ENCODE measurements at places on chromosomes 5 and 9.

GRCh38 chr9:80491086-80491696, 919.4 kb downstream of the TLE4 start:
- DNase-seq = no peak

DNA sequence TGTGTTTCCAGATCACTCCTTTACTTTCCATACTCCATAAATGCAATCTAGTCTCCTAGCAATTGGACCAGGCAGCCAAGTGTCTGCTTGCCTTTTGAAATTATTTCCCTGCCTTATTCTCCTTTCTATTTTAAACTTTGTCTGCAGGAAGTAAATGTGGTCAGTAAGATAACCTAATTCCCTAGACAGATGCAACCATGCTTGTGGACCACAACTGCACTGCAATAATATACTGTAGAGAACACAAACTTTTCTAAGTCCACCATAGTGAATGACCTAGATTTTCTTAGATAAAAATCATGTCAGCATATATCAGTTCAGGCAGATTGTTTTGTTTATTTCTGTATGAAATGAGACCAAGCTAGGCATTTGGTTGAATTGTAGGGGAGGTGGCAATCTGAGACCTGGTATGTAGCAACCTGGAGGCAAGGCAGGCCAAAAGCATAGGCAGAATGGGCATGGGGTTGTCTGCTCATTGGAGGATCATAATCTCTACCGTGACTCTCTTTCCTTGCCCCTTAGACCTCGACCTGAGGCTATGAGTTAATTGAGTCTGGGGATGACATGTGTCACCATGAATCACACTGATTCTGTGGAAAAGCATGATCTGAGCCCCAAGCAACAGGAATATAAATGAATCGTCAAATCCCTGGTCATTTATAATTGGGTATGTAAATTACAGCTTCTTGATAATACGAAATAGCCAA, 20.7 kb downstream of the ACTL7B start:
- DNase-seq = peak; percentile 36

GRCh38 chr5:106154280-106154716, 1516.4 kb downstream of the EFNA5 start:
- no peak for DNase-seq

DNA sequence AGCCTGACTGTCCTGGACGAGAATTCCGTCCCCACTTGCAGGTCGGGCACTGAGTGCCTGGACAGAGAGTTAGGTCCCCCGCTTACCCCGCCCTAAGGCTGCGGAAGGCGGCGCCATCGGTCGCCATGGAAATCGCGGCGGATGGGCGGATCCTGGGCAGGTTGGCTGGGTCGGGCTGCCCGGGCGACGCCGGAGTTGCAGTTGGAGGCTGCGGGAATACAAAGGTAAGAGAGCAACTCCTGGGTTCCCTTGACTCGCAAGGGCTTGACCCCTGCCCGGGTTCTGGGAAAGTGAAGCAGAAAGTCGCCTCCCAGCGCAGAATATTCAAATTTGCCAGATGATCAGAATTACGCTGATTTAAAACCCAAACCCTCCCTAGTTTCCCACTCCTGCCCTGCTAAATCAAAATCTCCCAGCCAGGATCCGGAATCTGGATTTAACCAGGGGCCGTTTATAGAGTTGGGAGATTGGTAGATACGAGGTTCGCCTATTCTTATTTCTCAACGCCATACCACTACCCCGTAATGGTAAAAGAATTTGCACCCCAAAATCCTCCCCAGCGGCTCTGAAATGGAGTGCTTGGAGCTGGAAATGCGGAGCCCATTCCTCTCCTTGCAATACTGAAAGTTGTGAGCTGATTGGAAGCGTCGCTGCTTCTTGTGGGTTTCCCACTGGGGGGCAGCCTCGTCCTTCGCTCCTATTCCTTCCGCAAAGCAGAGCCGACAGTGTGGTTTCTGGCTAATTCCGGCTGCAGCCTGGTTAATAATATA, 156.4 kb upstream of the RASEF start:
- DNase-seq = peak; percentile 75

GRCh38 chr5:188488-189481, 2.5 kb upstream of the LRRC14B start:
- peak; percentile 79 for DNase-seq

- no peak for DNase-seq
These were observed 77.4 kb downstream of the KIAA0825 start for GRCh38 chr5:94540856-94541494.

- no peak for DNase-seq
These were observed 178.4 kb downstream of the FAM114A2 start for GRCh38 chr5:153860195-153860886.

GRCh38 chr5:124056326-124056990, 544.5 kb downstream of the CSNK1G3 start:
- no peak for DNase-seq

DNA sequence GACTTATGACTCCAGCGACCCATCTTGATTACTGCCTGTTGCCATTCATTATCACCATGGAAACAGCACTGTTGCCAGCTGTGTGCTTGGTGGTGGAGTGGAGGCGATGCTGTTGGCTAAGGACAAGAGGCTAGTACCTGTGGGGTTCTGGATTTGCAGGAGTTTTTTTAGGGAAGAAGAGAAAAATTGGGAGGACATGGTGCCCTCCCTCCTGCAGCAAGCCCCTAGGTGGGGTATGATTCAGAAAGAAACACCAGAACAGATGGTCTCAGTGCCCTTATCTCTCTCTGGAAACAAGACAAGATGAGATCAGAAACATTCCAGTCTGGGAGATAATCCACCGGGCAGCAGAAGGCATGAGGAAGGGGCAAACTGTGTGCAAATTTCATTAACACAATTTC, 87.8 kb upstream of the TLR4 start:
- DNase-seq = no peak

DNA sequence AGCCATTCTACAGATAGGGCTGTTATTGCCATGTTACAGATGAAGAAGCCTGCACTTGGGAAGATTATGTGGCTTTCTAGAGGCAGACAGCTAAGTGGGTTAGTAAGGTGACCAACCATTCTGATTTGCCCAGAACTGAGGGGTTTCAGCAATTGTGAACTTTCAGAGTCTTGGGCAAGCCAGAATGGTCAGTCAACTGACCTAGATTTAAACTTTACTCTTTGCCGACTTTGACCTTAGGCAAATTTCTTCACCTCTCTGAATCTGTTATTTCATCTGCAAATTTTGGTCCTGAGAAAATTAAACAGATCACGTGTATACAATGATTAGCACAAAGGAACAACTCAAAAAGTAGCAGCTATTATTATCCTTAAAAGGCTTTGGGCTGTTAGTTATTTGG, 20.4 kb upstream of the TNFSF8 start:
- DNase-seq = no peak

DNA sequence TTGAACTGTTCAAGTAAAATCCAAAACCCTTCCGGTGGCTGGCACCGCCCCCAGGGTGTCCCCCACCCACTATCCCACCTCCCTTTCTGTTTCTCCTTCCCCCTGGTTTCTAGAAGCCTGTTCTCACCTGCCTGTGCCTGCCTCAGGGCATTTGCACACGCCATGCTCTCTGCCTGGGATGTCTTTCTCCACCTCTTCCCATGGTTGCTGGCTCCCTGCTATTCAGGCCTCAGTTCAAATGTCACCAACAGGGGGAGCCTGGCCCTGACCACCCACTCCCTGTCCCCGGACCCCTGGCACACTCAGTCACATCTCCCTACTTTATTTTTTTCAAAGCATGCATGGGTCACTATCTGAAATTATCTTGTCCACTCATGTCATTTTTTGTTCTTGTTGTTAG, 39.9 kb upstream of the EEIG1 start:
- DNase-seq = no peak

GRCh38 chr5:13081116-13081515, 863.4 kb downstream of the DNAH5 start:
- DNase-seq = no peak

- DNase-seq = peak; percentile 82
These were observed 516.6 kb downstream of the RAB3C start for GRCh38 chr5:59099270-59099994.

GRCh38 chr9:76894198-76894597, 11.7 kb downstream of the PRUNE2 start:
- no peak for DNase-seq

- DNase-seq = no peak
These were observed 101.5 kb downstream of the TAF11L14 start for GRCh38 chr5:17735761-17736160.

DNA sequence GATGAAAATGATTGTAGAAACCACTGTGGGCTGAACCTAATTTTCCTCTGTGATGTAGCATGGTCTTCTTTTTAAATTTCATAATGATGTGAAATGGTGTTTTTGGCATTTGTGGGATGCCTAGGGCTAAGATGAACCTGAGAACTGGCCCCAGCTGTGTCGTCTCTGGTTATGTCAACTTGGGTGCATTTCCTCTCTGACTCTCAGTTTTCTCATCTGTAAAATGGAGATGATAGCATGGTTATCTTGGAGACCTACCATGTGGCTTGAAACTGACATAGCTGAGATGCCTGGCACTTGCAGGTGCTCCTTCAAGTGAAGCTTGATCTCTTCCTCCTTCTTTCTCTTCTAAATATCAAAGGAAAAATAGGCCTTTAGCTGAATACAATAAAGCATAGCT, 77.8 kb downstream of the BOD1 start:
- DNase-seq = no peak

DNA sequence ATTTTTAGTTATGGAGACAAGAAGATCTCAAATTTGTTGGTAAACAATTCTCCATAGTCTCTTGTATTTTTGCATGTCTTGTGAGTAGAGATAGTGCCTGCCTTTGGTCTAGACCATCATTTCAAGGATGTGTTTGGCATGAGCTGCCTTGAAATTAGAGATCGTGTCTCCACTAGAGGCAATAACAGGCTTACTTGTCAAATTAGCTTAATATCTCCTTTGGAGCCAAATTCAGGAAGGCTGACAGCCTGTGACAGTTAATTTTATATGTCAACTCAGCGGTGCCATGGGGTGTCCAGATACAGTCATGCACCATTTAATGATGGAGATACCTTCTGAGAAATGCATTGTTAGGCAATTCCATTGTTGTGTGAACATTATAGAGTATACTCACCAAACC, 24.8 kb upstream of the PRDM9 start:
- no peak for DNase-seq

GRCh38 chr9:613771-614347, 227.6 kb upstream of the DMRT1 start:
- DNase-seq = peak; percentile 88

DNA sequence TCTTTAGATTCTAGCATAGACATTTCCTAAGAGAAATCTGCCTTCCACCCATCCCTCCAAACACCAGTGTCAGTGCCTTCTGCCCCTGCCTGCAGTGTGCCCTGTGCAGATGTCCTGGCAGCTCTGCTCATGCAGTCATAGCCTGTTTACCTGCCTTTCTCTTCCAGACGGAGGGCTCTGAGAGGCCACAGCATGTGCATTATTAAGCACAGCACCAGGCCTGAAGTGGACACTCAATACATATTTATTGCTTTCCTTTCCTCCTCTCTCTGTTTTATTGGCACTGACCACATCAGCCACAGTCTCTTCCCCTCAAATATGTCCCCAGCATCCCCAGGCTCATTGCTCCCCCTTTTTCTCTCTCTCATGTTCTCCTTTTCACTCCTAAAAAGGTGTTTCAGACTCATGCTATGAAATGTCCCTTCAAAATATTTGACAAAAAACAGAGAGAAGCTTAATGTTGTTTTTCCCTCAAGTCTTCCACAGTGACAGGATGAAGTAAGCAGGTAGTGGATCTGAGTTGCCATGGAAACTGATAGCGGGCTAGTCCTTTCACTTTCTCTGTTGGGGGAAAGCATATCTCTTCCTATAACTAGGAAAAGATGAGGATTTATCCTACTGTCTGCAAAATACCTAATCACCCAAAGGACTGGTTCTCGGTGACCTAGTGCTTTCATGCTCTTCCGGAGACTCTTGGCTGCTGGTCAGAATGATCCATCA, 100.9 kb downstream of the ATP10B start:
- no peak for DNase-seq

- no peak for DNase-seq
These were observed 74.7 kb upstream of the ANXA1 start for GRCh38 chr9:73076970-73077369.

GRCh38 chr9:33225319-33226147, 14.4 kb upstream of the SPINK4 start:
- DNase-seq = peak; percentile 79

DNA sequence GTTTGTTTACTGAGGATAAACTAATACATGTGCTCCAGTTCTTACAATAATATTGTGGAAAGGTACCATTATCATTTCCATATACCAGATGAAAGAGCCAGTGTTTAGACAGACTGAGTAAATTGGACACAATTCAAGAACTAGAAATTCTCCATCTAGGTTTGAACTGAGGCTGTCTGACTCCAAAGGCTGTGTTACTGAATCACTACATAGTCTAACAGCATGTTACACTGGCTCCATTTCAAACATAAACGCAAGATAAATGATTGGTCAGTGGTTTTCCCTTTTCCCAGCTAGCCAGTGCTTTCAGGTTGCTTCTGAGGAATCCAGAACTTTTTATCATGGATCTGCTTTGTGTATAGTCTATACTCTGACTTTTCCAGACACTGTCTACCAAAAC, 8.1 kb downstream of the SPDL1 start:
- DNase-seq = peak; percentile 69

DNA sequence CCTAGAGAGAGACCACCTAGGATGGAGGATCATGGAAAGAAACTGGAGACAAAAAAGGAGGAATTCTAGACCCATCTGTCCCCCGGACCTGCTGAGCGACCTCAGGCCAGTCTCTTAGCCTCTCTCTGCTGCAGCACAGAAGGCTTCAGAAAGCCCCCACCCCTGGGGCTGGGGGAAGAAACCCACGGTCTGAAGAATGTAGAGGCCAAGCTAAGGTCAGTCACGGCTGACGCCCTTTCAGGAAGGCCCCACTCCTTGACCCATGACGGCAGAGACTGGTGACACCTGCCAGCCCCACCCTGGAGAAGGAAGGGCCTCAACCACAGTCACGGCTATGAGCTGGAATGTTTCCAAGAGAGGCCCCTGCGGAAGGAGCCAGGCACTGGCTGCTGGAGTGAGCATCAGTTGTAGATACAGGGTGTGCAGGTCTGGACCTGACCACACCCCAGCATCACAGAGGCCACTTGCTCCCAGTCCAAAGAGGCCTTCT, 120.5 kb upstream of the BOD1 start:
- no peak for DNase-seq

GRCh38 chr5:19240170-19240569, 747.8 kb downstream of the CDH18 start:
- peak; percentile 55 for DNase-seq

DNA sequence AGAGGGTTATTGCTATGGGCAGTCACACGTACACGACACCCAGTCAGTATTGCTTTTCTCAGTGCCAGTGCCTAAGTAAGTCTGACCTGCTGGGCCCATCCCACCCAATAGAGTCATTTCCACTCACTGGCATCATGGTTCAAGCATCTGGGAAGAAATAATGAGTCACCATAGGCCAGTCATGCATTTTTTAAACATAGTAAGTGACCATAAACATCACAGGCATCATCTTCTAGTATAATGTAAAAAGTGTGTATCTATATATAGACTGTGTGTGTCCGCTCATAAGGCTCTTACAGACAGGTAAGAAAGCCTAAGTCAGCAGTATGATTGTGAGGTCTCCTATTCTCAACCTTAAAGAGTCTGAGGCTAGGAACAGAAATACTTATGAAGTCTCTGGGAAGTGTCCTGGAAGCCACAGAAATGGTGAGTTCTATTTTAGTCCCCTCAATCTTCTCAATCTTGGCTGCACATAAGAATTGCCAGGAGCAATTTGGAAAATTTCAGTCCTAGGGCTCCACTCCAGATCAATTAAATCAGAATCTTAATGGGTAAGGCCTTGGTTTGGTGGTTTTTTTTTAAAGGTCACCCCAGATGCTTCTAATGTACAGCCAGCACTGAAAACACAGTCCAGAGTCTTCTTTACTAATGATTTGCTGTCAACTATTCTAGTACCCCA, 65.2 kb downstream of the ZNF366 start:
- DNase-seq = peak; percentile 90

GRCh38 chr9:100774962-100775361, 197.1 kb downstream of the CAVIN4 start:
- no peak for DNase-seq

All from fibroblast of upper back skin (primary cell).